ENCODE measurements at places on chromosomes 4 and X. TPM values are rescaled to one million over a fixed set of nuclear protein-coding genes. Genes with fewer than 3 reads are reported as not detected.

Gene BANK1
- total RNA-seq, result 0.50 TPM

Gene FGF2
- total RNA-seq, result 0.11 TPM

Gene DDIT4L
- total RNA-seq, result 3.5 TPM

Gene SFRP2
- not detected for total RNA-seq

Gene ADH1B
- total RNA-seq, result not detected

Gene TMEM185A
- 18.3 TPM for total RNA-seq

Gene MCF2
- 0.84 TPM for total RNA-seq

Gene ASB5
- not detected for total RNA-seq

Gene SPANXC
- total RNA-seq, result not detected
